ENCODE measurements at places on chromosomes 2 and 18. TPM values are rescaled to one million over a fixed set of nuclear protein-coding genes. Genes with fewer than 3 reads are reported as not detected.

Gene ITGA4
- 252 TPM for total RNA-seq

Gene LDLRAD4
- total RNA-seq, result 19.1 TPM

Gene FBXO15
- total RNA-seq, result 1.1 TPM

Gene UGT1A10
- not detected for total RNA-seq

Gene SLC9A4
- 0.10 TPM for total RNA-seq

Gene C2orf81
- 1.6 TPM for total RNA-seq

GRCh38 chr18:57683470-57683869, 61.8 kb upstream of the NARS1 start:
- H3K27ac ChIP-seq, result no peak overlapping the region
- no peaks in the 10 kb centered on the region for H3K4me1 ChIP-seq
- no peak overlapping the region for H3K4me3 ChIP-seq
- DNase-seq, result no peak
- no peaks in the 10 kb centered on the region for H3K36me3 ChIP-seq

DNA sequence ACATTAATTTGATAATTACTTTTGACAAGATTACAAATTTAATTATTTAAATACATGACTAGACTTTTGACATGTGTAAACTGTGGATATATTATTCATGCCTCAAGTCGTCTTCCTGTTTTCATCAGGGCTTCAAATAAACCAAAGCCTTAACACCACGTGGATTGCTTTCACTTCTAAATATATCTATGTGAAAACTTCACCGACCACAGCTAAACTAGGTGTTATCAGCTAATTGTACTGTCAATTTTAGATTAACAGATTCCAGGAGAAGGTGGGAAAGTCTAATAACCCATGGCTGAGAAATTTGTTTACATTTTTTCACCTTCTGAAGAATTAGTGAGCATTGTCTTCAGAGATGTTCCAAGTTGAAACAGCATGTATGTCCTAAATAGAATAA, 494.7 kb upstream of the FAM98A start:
- DNase-seq, result no peak
- no peak overlapping the region for H3K4me3 ChIP-seq
- no peaks in the 10 kb centered on the region for H3K36me3 ChIP-seq
- no peak overlapping the region for H3K27ac ChIP-seq
- no peaks in the 10 kb centered on the region for H3K4me1 ChIP-seq

DNA sequence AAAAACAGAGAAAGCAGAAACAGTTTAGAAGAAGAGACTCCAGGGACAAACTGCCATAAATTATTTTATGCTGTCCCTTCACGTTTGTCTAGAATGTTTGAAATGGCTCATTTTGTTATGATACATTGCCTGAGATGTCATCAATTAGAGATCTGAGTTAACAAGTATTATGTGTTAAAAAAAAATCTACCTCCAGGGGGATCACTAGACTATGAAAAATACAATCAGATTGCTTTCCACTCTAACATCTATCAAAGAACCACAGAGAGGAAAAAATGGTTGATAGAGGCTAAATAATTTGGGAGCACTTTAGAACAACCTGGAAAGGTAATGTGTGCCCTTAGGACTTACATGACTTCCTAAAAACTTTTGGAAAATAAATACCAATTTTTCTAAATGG, 103.8 kb upstream of the CCDC150 start:
- H3K27me3 ChIP-seq, result peaks cover 21% of the 10 kb centered on the region
- peaks cover 25% of the 10 kb centered on the region for H3K4me1 ChIP-seq
- H3K4me3 ChIP-seq, result no peak overlapping the region
- no peak for DNase-seq
- no peak overlapping the region for H3K27ac ChIP-seq

DNA sequence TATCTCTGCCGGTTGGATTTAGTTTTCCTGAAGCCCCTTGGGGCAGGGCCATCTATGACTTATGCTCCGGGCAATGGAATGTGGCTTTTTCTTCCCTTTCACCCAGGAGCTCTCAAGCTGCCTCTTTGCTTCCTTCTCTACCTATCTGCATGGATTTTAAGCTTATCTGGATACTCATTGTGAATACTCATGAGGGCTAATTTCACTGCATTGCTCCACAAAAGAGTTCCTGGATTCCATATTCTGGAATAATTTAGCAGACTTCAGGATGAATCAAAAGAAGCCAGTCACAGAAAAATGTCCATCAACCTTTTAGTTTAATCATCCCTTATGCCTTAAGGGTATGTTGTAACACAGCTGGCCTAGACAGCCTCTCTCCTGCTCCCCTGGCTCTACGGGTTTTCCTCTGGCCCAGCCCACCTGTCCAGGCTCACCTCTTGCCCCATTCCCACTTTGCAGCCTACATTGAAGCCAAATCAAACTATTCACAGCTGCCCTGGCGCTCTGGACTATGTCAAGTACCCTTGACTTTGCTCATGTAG, 122.8 kb upstream of the RMDN2 start:
- H3K27ac ChIP-seq, result no peak overlapping the region
- no peaks in the 10 kb centered on the region for H3K36me3 ChIP-seq
- no peak overlapping the region for H3K4me3 ChIP-seq
- peaks cover 4% of the 10 kb centered on the region for H3K27me3 ChIP-seq
- no peaks in the 10 kb centered on the region for H3K4me1 ChIP-seq

- H3K27me3 ChIP-seq, result peaks cover 30% of the 10 kb centered on the region
- no peak overlapping the region for H3K4me3 ChIP-seq
- H3K27ac ChIP-seq, result no peak overlapping the region
- H3K4me1 ChIP-seq, result peaks cover 9% of the 10 kb centered on the region
- DNase-seq, result no peak
These were observed 7.3 kb downstream of the EMILIN2 start for GRCh38 chr18:2853926-2854664.

DNA sequence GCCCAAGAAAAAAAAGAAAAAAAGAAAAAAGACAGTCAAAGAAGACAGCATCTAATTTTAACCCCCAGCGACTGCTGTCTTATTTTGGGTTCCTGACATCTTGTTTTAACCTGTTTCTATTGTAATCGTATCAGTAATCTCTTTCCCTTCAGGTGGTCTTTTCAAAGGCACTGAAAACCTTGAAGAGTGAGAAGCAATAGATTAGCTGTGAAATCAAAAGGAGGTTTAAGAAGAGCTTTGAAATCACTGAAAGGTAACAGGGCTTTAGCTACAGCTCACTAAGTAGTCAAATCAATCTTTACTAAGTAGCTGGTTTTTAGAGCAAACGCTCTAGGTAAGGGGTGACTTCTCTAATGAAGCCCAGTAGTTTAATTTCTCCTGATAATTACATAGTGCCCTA, 5.4 kb upstream of the TANC1 start:
- peaks cover 47% of the 10 kb centered on the region for H3K27me3 ChIP-seq
- no peak overlapping the region for H3K4me3 ChIP-seq
- H3K4me1 ChIP-seq, result peaks cover 2% of the 10 kb centered on the region

- no peaks in the 10 kb centered on the region for H3K36me3 ChIP-seq
- no peak overlapping the region for H3K27ac ChIP-seq
- DNase-seq, result no peak
- H3K27me3 ChIP-seq, result peaks cover 6% of the 10 kb centered on the region
- H3K4me3 ChIP-seq, result no peak overlapping the region
These were observed 78.0 kb upstream of the GALNT5 start for GRCh38 chr2:157179324-157180105.

GRCh38 chr2:16554060-16554583, 111.5 kb downstream of the CYRIA start:
- no peak overlapping the region for H3K27ac ChIP-seq
- H3K27me3 ChIP-seq, result peaks cover 2% of the 10 kb centered on the region
- no peak for DNase-seq
- no peaks in the 10 kb centered on the region for H3K4me1 ChIP-seq

DNA sequence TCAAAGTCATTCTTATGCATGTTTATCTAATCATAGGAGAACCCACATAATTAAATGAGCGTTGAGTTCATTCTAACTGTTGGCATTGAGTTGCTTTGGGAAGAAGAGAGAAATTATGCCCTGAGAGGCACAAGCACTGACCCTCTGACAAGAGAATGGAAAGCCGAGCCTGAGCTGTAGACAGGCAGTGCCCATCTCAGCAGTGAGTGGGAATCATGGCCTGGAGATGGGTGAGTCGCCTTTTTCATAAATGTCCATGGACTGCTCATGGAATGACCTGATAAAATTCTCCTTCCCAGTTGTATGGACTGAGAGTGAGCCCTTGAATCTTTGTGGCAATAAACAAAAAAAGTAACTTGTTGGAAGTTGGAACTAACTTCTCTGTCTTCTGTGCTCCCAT, 21.4 kb upstream of the MYO3B start:
- H3K4me3 ChIP-seq, result no peak overlapping the region
- H3K36me3 ChIP-seq, result no peaks in the 10 kb centered on the region
- no peak for DNase-seq
- no peak overlapping the region for H3K27ac ChIP-seq

- no peak for DNase-seq
- no peak overlapping the region for H3K4me3 ChIP-seq
- H3K27ac ChIP-seq, result no peak overlapping the region
- H3K4me1 ChIP-seq, result peaks cover 3% of the 10 kb centered on the region
These were observed 5.0 kb upstream of the CHST10 start for GRCh38 chr2:100422320-100423055.

DNA sequence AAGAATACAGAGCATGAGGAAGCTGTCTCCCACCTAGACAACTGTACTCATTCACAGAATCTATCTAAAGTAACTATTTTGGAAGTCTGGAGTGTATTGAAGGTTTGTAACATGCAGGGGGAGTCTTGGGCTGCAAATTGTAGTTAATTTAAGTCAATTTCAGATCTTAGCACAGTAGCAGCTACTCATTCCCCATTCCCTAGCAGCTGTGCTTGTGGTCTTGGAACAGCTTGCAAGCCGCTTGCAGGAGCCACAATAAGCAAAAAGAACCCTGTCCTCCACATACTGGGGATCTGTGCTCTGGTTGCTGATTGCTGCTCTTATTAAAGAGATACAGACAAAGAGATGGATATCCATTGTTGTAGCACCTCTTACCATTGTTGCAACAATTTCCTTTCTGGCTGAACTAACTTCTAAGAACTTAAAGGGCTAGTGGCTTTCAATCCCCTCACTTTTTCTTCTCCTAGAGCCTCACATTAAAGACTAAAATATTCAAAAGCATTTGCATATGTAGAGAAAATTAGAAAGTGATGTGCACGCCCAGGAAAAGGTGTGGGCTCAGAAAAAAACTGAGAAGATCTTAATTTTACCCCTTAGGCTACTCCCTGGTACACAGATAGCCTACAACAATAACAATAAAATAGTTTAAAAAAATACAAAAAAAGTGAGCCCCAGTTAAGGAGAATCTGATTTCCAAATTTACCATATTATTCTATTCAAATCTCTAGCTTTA, 1775.1 kb upstream of the PIK3C3 start:
- H3K27me3 ChIP-seq, result no peaks in the 10 kb centered on the region
- H3K36me3 ChIP-seq, result no peaks in the 10 kb centered on the region
- no peak overlapping the region for H3K27ac ChIP-seq
- no peak for DNase-seq
- no peaks in the 10 kb centered on the region for H3K4me1 ChIP-seq
- H3K4me3 ChIP-seq, result no peak overlapping the region

DNA sequence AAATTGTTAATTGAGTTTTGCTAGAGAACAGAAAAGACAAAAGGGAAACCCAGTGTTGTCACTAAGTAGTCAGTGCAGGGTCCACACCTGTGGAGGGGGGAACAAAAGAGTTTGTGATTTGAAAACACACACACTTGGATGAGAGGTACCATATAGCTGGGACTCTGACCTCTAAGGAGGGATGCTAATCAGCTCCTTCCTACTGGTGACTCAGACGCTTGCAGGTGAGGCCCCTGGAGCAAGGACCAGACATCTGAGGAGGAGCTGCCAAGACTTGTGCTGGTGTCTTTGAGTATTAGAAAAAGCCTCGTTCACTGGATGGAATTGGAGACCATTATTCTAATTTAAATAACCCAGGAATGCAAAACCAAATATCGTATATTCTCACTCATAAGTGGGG, 146.4 kb upstream of the MAP2 start:
- no peaks in the 10 kb centered on the region for H3K36me3 ChIP-seq
- no peak for DNase-seq
- H3K27me3 ChIP-seq, result no peaks in the 10 kb centered on the region
- no peaks in the 10 kb centered on the region for H3K4me1 ChIP-seq
- H3K27ac ChIP-seq, result no peak overlapping the region

DNA sequence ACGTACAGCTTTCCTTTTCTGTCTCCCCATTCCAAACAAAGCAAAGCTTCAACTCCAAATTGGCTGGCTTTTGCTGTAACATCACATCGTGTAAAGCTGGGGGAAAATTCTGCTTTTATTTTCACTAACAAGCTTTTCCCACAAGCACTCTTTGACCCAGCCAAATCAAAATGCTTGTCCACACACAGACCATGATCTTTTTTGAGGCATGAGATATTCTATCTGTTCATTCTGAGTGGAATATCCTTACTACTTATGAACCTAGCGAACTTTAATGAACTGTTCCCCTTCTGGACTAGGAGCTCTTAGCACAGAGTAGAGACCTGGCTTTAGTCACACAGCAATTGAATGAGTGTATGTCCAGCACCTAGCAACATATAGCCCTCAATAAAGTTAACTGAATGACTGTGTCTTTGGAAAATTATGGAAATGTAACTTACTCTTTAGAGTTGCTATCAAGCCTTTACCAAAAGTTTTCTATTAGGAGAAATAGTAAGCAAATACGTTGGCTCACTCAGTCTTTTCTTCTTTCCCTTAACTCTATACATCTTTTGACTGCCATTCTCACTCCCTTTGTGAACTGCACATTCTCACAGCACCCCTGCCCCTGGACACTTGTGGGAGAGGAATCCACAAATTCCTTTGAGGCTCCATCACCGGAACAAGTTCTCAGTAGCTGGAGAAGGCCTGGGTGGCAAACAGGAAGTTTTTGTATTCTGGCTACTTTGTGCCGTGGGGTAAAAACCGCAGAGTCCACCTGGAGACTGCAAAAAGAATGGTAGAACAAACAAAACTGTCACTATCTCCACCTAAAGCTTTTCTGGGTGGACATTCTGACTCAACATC, 1.3 kb upstream of the UBE2E3 start:
- no peak for DNase-seq
- peaks cover 19% of the 10 kb centered on the region for H3K27me3 ChIP-seq

GRCh38 chr2:233350708-233351107, 3.6 kb upstream of the DGKD start:
- no peak overlapping the region for H3K4me3 ChIP-seq
- no peak for DNase-seq

DNA sequence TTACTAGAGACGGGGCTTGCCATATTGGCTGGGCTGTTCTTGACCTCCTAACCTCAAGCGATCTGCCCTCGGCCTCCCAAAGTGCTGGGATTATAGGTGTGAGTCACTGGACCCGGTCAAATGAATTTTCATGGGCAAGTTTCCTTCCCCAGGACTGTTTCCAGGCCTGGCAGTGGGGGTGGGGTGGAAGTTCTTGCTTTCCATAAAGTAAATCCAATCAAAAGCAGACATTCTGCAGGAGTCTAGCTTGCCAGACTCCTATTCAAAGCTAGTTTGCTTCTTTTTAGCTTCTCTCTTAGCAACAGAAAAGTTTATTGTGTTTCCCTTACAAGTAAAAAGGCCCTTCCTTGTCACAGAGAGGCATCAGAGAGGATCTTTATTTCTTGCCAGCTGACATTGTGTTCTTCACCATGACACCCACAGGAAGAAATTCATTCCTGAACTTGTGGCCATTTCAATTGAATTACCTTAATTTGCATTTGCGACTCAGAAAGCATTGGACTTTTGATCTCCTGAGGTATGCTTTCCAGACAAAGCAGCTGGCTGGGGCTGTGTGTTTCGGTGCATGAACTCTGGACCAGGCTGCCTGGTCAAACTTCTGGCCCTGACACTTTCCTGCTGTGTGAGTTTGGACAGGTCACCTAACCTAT, 37.9 kb downstream of the LYPD1 start:
- no peak for DNase-seq
- H3K27me3 ChIP-seq, result no peaks in the 10 kb centered on the region
- no peak overlapping the region for H3K4me3 ChIP-seq
